ENCODE measurements at places on chromosomes 3 and 15. TPM values are rescaled to one million over a fixed set of nuclear protein-coding genes. Genes with fewer than 3 reads are reported as not detected.

DNA sequence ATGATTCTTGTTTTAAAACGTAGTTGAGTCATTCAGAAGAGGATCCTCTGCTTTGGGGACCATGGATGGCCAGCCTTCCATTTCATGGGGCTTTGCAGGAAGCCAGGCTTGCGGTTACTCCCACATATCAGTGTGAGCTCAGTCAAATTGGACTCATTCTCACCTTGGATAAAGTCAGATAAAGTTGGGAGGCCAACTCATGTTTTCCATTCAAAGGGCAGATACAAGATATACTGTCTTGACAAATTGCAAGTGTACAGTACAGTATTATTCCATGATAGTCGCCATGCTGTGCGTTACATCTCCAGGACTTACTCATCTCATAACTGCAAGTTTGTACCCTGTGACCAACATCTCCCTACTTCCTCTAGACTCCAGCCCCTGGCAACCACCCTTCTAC, 25.5 kb upstream of the B3GNT5 start:
- peaks cover 23% of the 10 kb centered on the region for H3K4me1 ChIP-seq
- H3K27me3 ChIP-seq = no peaks in the 10 kb centered on the region
- no peaks in the 10 kb centered on the region for H3K36me3 ChIP-seq
- peak; percentile 28 for DNase-seq

GRCh38 chr15:71545923-71546322, 264.4 kb upstream of the NR2E3 start:
- no peak overlapping the region for H3K27ac ChIP-seq
- DNase-seq = no peak
- no peak overlapping the region for H3K4me3 ChIP-seq
- peaks cover 13% of the 10 kb centered on the region for H3K27me3 ChIP-seq

- H3K27me3 ChIP-seq = no peaks in the 10 kb centered on the region
- H3K4me3 ChIP-seq = no peak overlapping the region
- no peak for DNase-seq
- H3K4me1 ChIP-seq = peaks cover 7% of the 10 kb centered on the region
- H3K36me3 ChIP-seq = peaks cover 27% of the 10 kb centered on the region
These were observed 64.6 kb downstream of the EEFSEC start for GRCh38 chr3:128217702-128218547.

DNA sequence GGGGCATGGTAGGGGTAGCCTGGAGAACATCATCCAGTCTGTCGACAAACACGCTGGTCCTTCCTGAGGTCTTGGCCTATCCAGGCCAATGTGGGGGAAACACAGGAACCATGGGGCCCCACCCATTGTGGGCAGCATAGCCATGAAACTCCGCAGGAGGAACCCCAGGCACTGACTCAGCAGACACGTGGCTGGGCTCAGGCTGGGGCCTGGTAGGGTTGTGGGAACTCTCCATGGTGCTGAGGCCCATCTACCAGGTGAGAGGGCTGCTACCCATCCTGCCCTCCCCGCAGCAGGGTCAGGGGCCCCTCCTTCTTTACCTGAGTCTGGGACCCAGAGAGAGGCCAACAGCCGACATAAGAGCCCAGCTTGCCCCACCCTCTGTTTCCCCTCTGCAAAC, 22.6 kb upstream of the CACNA2D2 start:
- H3K4me1 ChIP-seq = no peaks in the 10 kb centered on the region
- H3K27ac ChIP-seq = no peak overlapping the region
- H3K4me3 ChIP-seq = no peak overlapping the region
- peaks cover 3% of the 10 kb centered on the region for H3K27me3 ChIP-seq

DNA sequence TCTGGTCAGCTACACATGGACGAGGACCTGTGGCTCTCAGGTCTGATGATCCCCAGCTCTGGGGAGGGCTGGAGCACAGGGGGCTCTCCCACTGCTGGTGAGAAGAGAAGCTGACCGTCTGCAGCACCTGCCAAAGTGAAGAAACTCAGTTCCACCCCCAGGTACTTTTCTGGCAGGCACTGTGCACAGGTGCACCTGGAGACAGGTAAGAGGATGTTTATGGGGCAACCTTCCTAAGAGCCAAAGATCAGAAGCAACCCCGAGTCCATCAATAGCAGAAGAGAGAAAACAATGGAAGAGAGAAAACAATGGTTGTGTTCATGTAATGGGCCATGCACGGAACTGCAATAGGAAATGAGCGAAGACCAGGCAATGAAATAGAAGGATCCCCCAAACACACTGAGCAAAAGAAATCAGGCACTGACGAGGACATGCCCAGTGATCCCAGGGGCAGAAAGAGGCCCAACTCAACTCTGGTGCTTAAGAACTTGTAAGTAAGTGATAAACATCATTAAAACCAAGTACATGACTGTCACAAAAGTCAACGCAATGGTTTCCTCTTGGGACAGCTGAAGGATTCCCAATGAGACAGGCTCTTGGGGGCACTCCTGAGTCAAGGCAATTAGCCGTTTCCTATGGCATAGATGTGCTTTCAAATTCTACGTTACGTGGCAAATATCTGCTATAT, 95.0 kb upstream of the ALDH1A3 start:
- H3K4me3 ChIP-seq = no peak overlapping the region
- no peak overlapping the region for H3K27ac ChIP-seq
- H3K27me3 ChIP-seq = no peaks in the 10 kb centered on the region
- H3K36me3 ChIP-seq = no peaks in the 10 kb centered on the region

GRCh38 chr15:57872281-57873030, 165.9 kb downstream of the POLR2M start:
- H3K4me3 ChIP-seq = no peak overlapping the region
- H3K4me1 ChIP-seq = no peaks in the 10 kb centered on the region
- no peak overlapping the region for H3K27ac ChIP-seq
- peaks cover 5% of the 10 kb centered on the region for H3K36me3 ChIP-seq
- H3K27me3 ChIP-seq = peaks cover 37% of the 10 kb centered on the region
- no peak for DNase-seq

The GOLGA8B gene
- total RNA-seq = 85.2 TPM

DNA sequence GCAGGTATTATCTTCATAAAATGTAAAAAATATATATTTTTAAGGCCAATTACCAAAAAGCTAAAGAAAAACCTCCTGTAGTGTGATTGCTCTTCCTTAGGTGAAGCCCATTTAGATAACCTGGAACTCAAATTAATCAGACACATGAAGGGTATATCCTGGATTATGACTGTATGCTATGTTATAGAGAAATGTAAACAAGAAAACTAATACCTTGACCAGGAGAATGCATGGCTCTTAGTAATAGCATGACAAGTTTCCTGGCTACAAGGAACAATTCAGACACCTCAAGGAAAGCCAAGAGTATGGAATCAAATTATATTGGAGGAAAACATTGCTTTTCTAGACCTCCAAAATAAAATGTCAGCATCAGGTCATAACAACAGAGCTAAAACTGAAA, 14.0 kb upstream of the CFAP161 start:
- DNase-seq = no peak
- no peak overlapping the region for H3K27ac ChIP-seq
- H3K27me3 ChIP-seq = peaks cover 37% of the 10 kb centered on the region
- no peaks in the 10 kb centered on the region for H3K4me1 ChIP-seq
- H3K4me3 ChIP-seq = no peak overlapping the region

DNA sequence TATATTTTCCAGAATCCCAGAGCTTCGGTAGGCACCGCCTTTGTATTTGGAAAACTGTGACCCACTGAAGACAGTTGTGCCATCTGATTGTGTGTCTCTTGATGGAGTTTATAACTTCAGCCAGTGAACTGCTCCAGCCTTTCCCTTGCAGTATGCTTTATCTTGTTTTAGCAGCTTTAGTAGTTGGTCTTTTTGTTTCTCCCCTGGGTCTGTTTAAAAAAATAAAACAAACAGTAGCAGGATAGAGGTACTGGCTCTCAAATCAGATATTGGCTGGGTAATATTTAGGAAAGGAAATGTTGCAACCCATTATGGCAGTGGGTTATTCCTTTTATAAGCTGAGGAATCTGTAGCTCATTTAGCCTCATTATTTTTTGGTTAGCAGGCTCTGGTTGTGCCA, 151.5 kb upstream of the BFSP2 start:
- H3K4me1 ChIP-seq = no peaks in the 10 kb centered on the region
- H3K27me3 ChIP-seq = no peaks in the 10 kb centered on the region
- no peak overlapping the region for H3K27ac ChIP-seq
- no peaks in the 10 kb centered on the region for H3K36me3 ChIP-seq
- H3K4me3 ChIP-seq = no peak overlapping the region

GRCh38 chr15:89384176-89384604, 49.6 kb upstream of the POLG start:
- DNase-seq = no peak
- H3K36me3 ChIP-seq = no peaks in the 10 kb centered on the region
- H3K4me3 ChIP-seq = no peak overlapping the region
- H3K27me3 ChIP-seq = peaks cover 34% of the 10 kb centered on the region
- H3K4me1 ChIP-seq = no peaks in the 10 kb centered on the region

GRCh38 chr3:138367911-138368310, 19.5 kb downstream of the MRAS start:
- peaks cover 11% of the 10 kb centered on the region for H3K27me3 ChIP-seq
- no peak overlapping the region for H3K4me3 ChIP-seq
- no peak for DNase-seq
- H3K4me1 ChIP-seq = peaks cover 8% of the 10 kb centered on the region
- H3K36me3 ChIP-seq = no peaks in the 10 kb centered on the region

DNA sequence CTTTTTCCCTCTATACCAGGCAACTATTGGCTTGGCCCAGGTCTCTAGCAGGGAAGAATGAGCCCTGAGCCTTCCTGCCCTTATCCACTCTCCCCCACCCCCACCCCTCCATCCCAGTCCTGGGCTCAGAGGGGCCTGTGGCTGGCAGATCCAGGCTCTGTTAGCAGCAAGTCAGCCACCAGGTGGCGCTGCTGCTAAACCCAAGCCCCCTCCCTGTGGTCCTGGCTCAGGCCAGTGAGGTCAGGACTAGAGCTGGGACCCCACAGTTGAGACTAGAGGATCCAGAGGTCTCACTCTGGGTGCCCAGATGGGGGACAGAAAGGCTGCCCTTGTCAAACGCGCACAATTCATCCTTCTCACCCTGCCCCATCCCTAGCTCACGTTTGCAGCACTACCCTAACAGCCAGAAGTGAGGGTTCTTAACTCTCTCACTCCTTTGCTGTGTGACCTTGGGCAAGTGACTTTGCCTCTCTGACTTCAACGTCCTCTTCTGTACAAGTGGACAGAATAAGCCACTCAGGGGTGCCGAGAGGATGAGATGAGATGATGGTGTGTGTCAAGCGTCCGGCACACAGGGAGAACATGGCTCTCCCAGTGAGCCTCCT, 46.8 kb upstream of the SLC6A1 start:
- no peak overlapping the region for H3K27ac ChIP-seq
- no peak overlapping the region for H3K4me3 ChIP-seq
- DNase-seq = peak; percentile 65

DNA sequence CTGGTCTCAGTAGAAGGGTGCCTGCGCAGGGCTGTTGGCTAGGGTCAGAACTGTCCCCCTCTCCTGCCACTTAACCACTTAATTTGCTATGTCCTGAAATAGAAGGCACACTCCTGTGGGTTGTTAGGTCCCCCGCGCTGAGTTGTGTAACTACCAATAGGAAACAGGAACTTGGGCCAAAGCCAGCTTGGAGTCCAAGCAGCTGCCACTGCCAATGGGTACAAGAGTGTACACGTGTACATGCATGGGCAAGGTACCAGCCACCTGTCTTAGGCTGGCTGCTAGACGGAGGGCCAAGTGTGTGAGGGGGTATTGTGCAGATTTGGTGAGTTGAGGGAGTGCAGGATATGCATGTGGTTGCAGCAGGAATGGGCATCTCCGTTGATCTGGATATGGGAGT, 29.7 kb upstream of the POLG start:
- H3K27me3 ChIP-seq = peaks cover 76% of the 10 kb centered on the region
- no peaks in the 10 kb centered on the region for H3K36me3 ChIP-seq
- H3K27ac ChIP-seq = no peak overlapping the region
- no peak for DNase-seq
- H3K4me1 ChIP-seq = peaks cover 10% of the 10 kb centered on the region

GRCh38 chr15:35293353-35294130, 208.4 kb upstream of the NANOGP8 start:
- no peaks in the 10 kb centered on the region for H3K27me3 ChIP-seq
- no peak overlapping the region for H3K27ac ChIP-seq
- no peak for DNase-seq

The HOMER2 gene
- total RNA-seq = 6.5 TPM

DNA sequence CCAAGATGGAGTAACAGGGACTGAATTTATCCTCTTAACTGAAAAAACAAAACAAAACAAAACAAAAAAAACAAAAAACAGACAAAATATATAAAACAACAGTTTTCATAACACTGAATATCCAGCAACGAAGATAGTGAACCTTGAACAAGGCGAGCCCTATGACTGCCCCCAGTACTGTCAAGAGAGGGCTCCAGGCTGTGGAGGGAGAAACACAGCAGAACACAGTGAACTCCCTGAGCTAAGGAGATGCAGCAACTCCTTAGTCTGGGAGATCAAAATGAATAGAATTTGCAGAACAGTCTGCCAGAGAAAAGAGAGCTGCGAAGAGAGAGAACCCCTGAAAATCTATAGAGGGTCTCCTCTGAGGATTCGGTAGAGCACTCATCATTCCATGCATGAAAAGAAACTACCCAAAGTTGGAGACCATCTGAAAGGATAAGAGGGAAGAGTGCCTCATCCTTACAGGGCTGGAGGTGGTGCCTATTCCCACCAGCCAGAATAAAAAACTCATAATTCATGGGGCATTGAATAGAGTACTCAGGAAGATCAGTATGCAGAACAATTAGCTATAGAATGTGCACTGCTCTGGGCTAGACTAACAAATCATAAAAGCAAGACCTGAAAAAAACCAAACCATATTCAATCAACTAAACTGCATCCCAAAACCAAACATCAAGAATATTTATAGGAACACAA, 101.8 kb downstream of the FRMD4B start:
- no peaks in the 10 kb centered on the region for H3K36me3 ChIP-seq
- DNase-seq = no peak
- no peaks in the 10 kb centered on the region for H3K27me3 ChIP-seq
- H3K4me3 ChIP-seq = no peak overlapping the region
- no peak overlapping the region for H3K27ac ChIP-seq
- peaks cover 38% of the 10 kb centered on the region for H3K4me1 ChIP-seq

- peak overlapping the region; percentile 57 for H3K27ac ChIP-seq
- H3K4me3 ChIP-seq = peak overlapping the region; percentile 68
- H3K27me3 ChIP-seq = no peaks in the 10 kb centered on the region
- no peaks in the 10 kb centered on the region for H3K36me3 ChIP-seq
These were observed 1.4 kb downstream of the LOXL1 start for GRCh38 chr15:73927476-73928240.

The UBP1 gene
- 53.2 TPM for total RNA-seq

DNA sequence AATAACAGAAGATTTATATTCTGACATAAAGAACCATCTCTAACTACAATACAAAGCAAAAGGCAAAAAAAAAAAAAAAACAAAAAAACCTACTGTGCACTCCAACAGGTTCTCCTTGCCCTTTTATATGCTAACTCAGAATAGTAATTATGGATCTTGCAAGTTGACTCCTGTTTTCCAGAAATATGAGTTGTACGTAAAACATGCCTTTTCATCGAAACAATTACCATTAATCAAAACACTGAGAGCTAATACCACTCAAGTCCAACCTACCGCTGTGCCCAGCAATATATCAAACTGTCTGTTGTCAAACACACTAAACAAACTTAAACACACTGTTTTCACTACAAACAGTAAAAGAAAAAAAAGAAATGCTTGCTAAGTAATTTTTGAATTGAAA, 389.8 kb downstream of the TBC1D5 start:
- H3K27me3 ChIP-seq = no peaks in the 10 kb centered on the region
- H3K4me3 ChIP-seq = no peak overlapping the region
- H3K4me1 ChIP-seq = no peaks in the 10 kb centered on the region
- H3K27ac ChIP-seq = no peak overlapping the region

GRCh38 chr3:160210799-160211221, 14.4 kb upstream of the C3orf80 start:
- H3K36me3 ChIP-seq = no peaks in the 10 kb centered on the region
- H3K4me1 ChIP-seq = no peaks in the 10 kb centered on the region
- H3K4me3 ChIP-seq = no peak overlapping the region
- peaks cover 12% of the 10 kb centered on the region for H3K27me3 ChIP-seq
- DNase-seq = no peak
